ENCODE measurements at places on chromosomes 4 and X. TPM values are rescaled to one million over a fixed set of nuclear protein-coding genes. Genes with fewer than 3 reads are reported as not detected.

GRCh38 chr4:83075311-83076095 lies 39.0 kb downstream of the PLAC8 start:
- H3K27me3 ChIP-seq, result no peaks in the 10 kb centered on the region
- peaks cover 17% of the 10 kb centered on the region for H3K4me1 ChIP-seq
- no peak overlapping the region for H3K4me3 ChIP-seq
- H3K36me3 ChIP-seq, result peaks cover 18% of the 10 kb centered on the region

DNA sequence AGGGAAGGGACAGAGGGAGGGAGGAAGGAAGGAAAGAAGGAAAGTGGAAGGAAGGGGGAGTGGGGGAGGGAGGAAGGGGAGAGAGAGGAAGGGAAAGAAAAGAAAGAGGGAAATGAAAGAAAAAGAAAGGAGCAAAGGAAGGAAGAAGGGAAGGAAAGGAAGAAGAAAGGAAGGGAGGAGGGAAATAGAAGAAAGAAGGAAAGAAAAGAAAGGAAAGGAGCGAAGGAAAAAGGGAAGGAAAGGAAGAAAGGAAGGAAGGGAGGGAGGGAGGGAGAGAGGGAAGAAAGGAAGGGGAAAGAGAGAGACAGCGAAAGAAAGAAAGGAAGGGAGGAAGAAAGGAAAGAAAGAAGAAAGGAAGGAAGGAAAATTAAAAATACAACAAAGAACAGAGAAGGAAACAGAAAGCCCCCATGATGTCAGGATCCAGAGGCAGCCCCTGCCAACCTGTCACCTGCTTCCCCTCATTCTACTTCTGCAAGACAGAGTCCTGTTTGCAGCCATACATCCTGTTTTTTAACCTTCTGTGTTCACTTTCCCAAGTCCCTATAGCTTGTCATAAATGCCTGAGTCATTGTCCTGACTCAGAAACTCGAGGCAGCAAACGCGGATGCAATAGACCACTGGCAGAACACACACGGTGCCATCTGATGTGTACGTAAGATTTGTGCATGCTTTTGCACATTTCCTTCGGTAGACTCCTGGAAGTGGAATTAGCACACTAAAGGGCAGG lies 77.0 kb upstream of the C4orf50 start:
- H3K27me3 ChIP-seq, result no peaks in the 10 kb centered on the region
- peaks cover 13% of the 10 kb centered on the region for H3K4me1 ChIP-seq
- no peaks in the 10 kb centered on the region for H3K36me3 ChIP-seq
- no peak overlapping the region for H3K4me3 ChIP-seq
- H3K27ac ChIP-seq, result no peak overlapping the region

DNA sequence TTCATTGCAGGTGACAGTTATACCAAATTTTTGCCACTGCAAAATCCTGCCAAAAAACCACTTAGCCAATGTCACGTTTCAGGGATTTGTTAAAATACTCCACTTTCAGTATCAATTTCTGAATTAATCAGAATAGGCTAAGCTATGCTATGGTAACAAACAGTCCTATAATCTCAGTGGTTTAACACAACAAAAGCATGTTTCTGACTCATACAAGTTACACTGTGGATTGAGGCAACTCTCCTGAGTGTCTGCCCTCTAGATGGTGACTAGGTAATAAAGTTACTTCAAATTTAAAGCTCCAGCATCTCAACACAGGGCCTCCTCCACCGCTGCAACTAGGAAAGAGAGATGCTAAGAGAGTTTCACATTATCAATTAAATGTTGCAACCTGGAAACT lies 23.0 kb upstream of the RADX start:
- H3K27me3 ChIP-seq, result no peaks in the 10 kb centered on the region
- no peaks in the 10 kb centered on the region for H3K4me1 ChIP-seq
- H3K27ac ChIP-seq, result no peak overlapping the region
- DNase-seq, result no peak
- no peaks in the 10 kb centered on the region for H3K36me3 ChIP-seq

DNA sequence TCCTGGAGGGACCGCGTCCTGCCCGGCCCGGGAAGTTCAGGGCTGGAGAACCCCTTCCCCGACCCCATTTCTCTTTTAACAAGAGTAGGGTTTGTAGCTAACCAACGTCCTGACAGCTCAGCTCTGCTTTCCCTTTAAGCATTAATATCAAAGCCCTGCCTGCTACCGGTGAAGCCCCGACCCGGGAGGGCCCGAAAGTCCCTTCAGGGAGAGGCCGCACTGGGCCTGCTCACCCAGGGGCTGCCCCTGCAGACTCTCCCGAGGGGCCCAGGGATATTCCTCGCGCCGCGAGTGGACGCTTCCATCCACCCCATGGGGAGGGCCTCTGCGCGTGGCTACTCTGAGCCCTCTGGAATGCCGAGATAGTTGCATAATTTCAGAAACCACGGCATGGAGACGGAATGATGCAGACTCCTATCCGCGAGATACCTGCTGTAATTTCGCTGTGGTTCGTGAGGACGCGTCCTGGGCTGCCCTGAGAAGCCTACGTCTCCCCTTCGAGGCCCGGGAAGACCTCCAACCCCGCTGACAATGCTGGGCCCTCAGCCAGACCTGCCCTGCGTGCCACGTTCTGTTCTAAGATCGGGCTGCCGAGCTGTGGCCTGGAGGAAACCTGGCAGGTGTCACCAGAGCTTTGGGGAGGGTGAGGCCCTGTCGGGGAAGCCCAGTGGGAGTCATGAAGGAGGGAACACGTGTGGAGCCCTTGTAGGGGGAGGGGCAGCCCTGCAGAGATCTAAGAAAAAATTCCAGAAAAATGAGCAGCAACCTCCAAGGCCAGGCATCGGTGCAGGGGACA lies 999 bp upstream of the CTBP1 start:
- H3K36me3 ChIP-seq, result peaks cover 5% of the 10 kb centered on the region
- no peaks in the 10 kb centered on the region for H3K27me3 ChIP-seq
- H3K4me1 ChIP-seq, result peaks cover 75% of the 10 kb centered on the region
- peak overlapping the region; percentile 64 for H3K4me3 ChIP-seq

DNA sequence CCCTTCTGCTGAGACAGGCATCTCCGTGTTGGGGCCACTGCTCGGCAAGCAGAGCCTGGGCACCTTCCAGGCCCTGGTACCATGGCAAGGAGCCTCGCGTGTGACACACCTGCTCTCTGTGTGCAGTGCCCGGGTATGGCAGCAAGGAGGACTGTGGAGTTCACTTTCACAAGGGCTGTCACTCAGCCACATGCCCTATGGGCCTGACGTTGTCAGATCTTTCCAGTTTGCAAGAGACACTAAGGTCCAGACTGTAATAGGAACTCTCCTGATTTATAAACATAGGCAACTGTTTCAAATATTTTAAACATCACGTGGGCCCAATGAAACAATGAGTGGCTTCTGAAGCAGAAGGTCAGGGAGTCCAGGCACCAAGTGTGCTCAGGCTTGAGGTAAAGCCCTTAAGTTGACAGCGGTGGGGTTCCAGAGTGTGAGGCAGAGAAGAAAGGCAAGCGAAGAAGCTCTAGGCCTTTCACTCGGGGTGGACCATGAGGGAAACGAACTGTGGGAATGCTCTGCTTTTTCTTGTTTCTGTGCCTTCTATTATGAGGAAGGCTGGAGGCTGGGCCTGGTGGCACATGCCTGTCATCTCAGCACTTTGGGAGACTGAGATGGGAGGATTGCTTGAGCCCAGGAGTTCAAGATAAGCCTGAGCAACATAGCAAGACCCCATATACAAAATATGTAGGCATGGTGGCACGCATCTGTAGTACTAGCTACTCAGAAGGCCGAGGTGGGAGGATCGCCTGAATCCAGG lies 108.6 kb upstream of the TRIM2 start:
- no peaks in the 10 kb centered on the region for H3K4me1 ChIP-seq
- H3K4me3 ChIP-seq, result no peak overlapping the region
- H3K27me3 ChIP-seq, result no peaks in the 10 kb centered on the region
- H3K36me3 ChIP-seq, result no peaks in the 10 kb centered on the region
- no peak for DNase-seq

- DNase-seq, result no peak
- no peaks in the 10 kb centered on the region for H3K27me3 ChIP-seq
- no peaks in the 10 kb centered on the region for H3K4me1 ChIP-seq
- H3K27ac ChIP-seq, result no peak overlapping the region
- no peak overlapping the region for H3K4me3 ChIP-seq
- no peaks in the 10 kb centered on the region for H3K36me3 ChIP-seq
Measured at GRCh38 chrX:152915541-152916241, 17.8 kb downstream of the ZNF185 start.

DNA sequence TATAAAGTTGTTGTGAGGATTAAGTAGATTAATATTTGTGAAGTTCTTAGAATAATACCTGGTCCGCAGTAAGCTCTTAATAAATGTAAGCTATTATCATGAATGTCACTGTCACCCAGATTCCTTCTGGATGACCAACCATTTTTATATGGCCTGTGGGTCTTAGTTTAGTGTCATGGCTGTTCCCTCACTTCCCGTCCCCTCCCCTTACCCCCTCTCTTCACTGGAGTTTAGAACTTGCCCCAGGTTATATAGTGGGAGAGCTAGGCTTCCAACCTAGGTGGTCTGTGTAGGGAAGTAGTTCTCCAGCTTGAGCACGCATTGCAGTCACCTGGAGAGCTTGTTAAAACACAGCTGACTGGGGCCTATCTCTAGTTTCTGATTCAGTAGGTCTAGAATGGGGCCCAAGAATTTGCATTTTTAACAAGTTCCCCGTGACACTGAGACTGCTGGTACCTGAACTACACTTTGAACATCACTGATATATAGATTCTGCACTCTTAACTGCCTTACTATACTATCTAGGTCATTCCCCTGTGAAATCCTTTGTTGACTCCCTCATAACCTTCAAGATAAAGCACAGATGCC lies 66.9 kb upstream of the PLAC1 start:
- DNase-seq, result no peak
- no peak overlapping the region for H3K4me3 ChIP-seq
- no peaks in the 10 kb centered on the region for H3K27me3 ChIP-seq
- H3K36me3 ChIP-seq, result no peaks in the 10 kb centered on the region
- H3K4me1 ChIP-seq, result no peaks in the 10 kb centered on the region

DNA sequence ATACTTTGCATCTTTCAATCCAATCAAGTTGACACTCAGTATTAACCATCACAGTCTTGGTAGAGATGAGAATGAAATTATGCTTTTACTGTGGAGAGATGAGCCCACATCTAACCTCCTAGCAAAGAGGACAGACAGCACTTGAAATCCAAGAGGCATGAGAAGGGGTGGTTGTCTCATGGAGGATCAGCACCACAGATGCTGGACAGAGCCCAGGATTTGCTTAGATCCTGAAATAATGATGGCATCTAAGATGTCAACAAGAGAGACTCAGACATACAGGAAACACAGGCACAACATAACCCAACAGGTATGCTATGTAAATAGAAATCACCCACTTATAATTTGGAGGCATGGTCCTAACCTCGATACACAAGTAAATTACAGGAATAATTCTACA lies 74.3 kb upstream of the VCX2 start:
- no peaks in the 10 kb centered on the region for H3K27me3 ChIP-seq
- no peak overlapping the region for H3K27ac ChIP-seq
- DNase-seq, result no peak
- no peak overlapping the region for H3K4me3 ChIP-seq
- no peaks in the 10 kb centered on the region for H3K4me1 ChIP-seq

Gene STOX2
- not detected for total RNA-seq

Gene SMPX
- not detected for total RNA-seq

Gene PRSS12
- total RNA-seq, result not detected

Gene CENPVL1
- not detected for total RNA-seq

Gene SH3RF1
- 1.6 TPM for total RNA-seq
